ENCODE measurements at places on chromosomes 7 and 10.

DNA sequence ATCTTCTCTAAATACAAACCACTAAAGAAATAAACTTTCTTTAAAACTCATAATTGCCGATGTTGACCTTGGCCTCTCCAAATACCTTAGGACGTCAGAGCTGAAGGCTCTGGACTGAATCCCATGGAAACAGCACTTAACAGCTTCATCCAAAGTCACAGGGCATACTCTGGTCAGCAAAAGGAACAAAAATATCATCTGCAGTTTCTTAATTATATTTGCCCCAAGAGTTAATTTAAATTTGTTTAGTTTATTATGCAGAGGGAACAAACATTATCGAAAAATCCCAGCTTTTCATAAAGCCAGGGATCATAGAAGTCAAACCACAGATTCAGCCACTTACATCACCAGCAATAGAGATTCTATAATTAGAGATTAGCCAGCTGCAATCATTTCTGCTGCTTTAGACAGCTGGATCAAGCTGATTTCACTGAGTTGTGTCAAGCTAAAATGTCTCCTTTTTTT lies 20.5 kb upstream of the FAM13C start:
- peak; percentile 72 for DNase-seq

DNA sequence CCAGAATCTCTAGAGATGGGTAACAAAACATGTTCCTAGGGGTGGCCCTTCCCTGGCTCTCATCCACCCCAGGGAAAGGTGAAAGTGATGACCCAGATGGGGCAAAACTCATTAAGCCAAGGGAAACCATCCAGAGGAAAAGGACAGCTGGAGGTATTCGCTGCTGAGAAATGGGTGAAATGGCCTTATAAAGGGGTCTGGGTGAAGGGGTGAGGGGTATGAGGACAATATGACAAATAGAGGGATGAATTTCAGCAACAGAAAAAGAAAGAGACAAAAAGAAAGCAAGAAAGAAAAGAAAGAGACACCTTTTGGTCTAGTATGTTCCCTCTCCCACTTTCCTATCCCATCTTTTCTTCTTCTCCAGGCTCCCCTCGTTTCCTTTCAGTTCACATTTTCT lies 26.6 kb downstream of the ARHGAP21 start:
- no peak for DNase-seq

DNA sequence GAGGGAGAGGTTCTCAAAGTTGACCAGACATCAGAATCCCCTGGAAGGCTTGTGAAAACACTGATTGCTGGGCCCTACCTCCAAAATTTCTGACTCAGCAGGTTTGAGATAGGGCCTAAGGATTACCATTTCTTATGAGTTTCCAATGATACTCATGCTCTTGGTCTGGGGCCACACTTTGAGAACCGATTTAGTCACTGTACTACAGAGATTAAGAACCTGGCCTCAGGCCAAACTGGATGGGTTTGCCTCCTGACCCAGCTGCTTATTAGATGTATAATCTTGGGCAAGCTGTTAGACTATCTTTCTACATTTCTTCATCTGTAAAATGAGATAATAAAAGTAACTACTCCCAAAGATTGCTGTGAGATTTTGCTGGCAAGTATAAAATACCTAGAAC lies 77.1 kb upstream of the SCIN start:
- peak; percentile 18 for DNase-seq

GRCh38 chr10:84391326-84391725 lies 62.9 kb downstream of the CCSER2 start:
- DNase-seq = no peak

GRCh38 chr10:42988069-42988468 lies 88.8 kb upstream of the RET start:
- DNase-seq = no peak

DNA sequence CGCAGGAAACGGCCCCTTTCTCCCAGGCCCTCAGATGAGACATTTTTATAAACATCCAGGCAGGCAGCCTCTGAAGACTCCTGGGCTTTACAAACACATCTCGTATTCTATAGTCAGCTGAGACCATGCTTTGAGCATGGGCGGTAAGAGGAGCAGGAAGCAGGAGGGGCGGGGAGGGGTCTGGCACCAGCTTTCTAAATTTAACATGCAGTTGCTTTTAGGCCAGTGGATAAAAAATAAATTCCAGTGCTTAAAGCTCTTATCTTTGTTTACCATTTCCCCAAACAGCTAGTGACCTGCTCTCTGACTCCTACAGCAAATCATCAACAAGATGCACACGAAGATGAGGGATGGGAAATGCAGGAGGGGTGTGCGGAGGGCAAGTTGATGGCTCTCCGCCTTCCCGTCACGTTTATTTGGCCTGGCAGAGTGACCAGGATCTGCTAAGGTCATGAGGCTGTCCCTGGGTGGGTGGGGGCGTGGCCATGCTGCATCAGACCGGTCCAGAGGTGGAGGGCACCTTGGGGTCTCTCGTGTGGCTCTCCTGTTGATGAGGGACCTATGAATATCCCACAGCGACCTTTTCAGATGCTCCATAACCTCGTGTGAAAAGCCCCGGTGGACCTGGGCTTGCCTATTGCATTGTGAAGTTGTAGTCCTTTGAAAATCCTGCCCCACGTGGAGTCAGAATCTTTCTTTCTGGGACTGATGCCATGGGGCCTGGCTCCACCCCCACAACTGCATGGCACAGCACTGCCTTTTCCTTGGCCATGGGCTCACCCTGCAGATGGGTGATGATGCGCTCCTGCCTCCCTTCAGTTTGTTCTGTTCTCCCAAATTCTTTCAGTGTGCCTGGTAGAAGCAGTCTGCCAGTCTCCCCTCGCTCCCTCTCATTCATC lies 67.5 kb downstream of the PARP12 start:
- DNase-seq = peak; percentile 40

DNA sequence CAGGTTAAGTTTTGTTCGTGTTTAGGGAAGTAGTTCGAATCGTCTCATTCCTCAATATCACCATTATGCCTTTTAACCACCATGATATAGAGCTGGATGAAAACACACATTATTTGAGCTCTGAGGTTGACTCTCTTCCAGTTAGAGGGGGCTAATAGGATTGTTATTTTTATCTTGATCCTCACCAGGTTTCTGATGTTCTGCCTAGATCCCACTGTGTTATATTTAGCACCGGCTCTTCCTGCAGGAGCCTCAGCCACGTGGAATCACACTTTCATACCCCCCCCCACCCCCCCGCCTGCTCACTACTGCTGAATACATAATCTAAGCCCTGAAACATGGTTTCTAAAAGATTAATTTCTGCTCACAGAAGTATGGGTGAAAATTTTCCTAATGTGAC lies 88.3 kb downstream of the NRCAM start:
- no peak for DNase-seq

DNA sequence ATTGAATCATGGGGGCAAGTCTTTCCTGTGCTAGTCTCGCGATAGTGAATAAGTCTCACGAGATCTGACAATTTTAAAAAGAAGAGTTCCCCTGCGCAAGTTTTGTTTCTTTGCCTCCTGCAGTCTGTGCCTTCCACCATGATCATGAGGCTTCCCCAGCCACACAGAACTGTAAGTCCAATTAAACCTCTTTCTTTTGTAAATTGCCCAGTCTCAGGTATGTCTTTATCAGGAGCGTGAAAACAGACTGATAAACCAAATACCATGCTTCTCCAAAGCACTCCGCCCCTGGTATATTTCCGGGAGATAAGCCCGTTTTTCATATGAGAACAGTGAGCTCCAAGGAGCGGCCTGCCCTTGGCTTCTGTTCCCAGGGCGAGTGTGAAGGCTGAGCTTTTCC lies 118.9 kb downstream of the EVX1 start:
- no peak for DNase-seq

DNA sequence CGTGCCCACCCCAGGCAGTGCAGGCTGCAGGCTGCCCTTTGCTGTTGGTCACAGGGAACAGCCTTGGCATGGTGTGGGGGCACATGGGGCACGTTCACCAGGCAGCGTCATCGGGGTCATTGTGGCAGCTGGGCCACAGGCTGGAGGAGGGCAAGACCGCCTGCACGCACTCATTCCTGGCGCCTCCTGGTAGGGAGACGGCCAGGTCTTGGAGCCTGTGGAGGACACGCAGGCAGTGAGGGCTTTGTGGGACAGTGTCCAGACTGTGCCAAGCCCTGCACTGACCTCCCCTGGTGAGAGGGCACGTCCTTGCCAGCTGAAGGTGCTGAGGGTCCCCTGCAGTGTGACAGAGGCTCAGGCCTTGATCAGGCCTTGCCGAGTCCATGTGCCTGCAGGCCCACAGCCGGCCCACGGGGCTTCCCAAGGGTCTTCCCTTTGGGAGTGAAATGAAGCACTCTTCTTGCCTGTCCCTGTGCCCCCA lies 76.4 kb downstream of the NKX6-2 start:
- no peak for DNase-seq

DNA sequence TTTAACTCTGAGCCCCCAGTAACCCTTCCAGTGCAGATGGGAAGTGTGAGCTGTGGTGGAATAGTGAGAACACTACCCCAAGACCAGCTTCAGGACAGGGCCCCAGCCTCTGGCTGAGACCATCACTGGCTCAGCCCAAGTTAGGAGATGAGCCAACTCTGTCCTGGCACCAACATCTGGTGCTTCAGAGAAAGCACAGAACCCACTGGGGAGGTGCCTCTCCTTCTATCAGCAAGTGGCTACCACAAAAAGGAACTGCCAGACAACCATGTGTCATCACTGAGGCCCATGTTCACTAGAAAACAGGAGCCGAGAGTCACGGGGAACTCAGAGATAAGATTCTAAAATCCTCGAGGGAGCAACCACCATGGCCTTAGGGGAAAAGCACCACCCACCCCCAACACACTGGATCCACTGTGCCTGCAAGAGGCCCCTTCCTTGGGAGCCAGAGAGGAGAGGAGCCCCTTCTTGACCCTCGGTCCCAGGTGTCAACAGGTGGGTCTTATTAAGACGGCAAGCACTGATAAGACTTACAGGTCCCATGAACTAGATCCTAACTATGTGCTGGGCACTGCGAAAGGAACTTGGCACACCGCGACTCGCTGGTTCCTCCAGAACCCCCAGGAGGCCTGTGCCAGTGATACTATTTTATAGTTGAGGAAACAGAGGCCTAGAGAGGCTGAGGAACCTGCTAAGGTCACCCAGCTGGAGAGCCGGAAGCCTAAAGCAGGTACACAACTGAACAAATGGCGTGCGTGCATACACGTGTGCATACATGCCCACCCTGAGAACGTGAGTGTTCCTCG lies 102.7 kb downstream of the FAM53B start:
- DNase-seq = peak; percentile 25

- DNase-seq = no peak
These were observed 7.8 kb downstream of the LIPM start for GRCh38 chr10:88810196-88810961.

- DNase-seq = no peak
These were observed 14.1 kb upstream of the SLC16A12 start for GRCh38 chr10:89549510-89549909.

DNA sequence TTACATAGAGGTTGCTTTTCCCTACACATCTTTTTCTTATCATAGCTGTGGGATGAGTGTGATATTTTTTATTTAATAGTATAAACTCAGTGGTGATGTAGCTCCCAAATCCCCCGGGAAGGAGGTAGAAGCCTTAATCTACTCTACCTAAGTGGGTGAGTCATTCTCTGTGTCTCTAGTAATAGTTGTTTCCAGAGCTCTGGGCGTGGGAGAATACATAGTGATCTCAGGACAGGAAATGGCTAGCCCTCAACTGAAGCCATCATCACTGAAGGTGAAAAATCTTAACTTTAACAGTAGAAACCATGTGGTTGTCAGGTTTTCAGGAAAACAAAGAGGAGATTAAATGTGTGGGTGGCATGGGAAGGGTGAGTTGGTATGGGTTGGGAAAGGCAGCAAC lies 278.4 kb downstream of the ANKRD30A start:
- DNase-seq = no peak

DNA sequence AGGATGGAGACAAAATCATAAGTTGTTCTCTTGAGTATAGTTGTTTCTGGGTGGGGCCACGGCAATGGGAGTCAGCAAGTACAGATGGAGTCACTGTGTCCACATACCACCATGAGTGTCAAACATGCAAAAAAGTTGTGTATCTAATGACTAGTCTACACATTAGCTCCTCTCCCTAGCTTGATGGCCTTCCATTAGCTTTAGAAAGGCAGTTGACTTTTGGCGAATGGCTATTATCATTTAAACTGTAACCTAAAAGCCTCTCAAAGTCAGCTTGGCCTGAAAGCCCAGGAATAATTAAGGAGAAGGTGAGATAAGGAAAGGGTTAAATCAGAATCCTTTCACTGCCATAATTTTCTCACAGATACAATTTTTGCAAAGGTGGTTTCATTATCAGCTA lies 95.5 kb upstream of the MEOX2 start:
- no peak for DNase-seq

GRCh38 chr10:60769406-60769805 lies 8.9 kb upstream of the CDK1 start:
- no peak for DNase-seq

DNA sequence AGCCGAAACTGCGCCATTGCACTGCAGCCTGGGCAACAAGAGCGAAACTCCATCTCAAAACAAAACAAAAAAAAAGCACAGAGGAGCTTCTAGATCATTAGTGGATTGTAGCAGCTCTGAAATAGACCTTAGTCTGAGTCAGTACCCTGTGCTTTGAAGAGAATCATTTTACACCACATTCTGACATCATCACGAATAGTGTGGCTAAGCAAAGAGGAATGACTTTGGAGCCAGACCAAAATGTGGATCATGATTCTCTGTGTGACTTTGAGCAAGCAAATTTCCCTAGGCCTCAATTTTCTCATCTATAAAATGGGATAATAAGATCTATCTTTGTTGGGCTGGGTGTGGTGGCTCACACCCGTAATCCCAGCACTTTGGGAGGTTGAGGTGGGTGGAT lies 618.9 kb downstream of the CALN1 start:
- DNase-seq = peak; percentile 57

DNA sequence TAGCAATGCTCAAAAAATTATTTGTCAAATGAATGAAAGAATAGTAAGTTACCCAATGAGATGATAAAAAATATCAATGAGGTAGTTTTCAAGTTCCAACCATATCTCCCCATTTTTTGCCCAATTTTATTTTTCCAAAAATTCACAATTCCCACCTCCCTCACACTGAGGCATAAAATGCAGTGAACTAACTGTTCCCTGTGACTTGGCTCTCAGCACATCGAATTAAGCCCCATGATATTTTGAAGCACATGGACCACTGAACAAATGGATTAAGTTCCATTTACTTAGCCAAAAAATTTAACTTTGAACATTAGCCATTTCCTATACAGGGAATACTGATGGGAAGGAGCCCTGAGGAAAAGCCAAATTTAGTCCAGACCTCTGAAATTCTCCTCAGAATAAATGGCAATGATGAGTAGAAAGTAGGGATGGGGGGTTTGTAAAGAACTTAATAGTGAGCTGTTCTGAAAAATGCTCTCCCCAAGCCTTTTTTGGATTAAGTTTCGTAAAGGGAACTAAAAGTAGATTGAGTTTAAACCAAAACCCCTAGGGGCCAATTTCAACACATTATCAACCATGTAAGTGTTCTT lies 166.3 kb upstream of the GRM3 start:
- no peak for DNase-seq

DNA sequence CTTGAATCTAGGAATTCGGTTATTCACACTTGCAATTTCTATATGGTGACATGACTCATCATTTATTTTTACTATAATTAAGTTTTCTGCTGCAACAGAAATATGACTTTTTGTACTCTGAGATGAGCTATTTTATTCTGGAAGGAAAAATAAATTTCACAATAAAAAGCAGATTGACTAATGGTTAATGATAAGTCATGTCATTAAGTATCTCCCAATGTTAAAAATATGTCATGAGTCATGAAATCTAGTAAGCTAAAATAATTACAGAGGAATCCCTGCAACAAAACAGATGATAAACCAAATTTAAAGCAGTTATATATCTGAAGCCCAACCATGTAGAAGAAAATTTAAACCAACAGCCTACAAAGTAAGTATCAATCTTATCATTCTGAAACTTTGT lies 149.2 kb downstream of the CACNA2D1 start:
- no peak for DNase-seq

GRCh38 chr7:18693406-18693805 lies 197.9 kb downstream of the HDAC9 start:
- DNase-seq = peak; percentile 87
